ENCODE measurements at places on chromosomes 2 and 18.

DNA sequence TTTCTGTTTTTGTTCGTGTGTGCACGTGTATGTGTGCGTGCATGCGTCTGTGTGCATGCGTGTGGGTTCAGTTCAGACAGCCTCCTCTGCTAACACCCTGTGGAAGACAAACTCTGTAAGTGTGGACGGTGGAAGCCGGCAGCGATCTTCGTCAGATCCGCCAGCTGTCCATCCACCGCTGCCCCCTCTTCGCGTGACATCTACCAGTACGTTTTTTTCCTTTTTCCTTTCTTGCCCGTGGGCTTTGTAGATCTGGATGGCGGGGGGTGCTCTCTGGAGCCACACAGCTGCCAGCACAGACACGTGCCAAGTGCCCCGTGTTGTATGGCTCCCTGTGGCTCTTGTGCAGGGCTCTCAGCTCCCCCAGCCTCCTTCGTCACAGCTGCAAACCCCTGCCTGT is 32.3 kb downstream of the ITGB1BP1 start:
- H3K36me3 ChIP-seq, result no peaks in the 10 kb centered on the region
- no peaks in the 10 kb centered on the region for H3K4me1 ChIP-seq
- DNase-seq, result no peak
- H3K4me3 ChIP-seq, result no peak overlapping the region
- H3K27me3 ChIP-seq, result no peaks in the 10 kb centered on the region

DNA sequence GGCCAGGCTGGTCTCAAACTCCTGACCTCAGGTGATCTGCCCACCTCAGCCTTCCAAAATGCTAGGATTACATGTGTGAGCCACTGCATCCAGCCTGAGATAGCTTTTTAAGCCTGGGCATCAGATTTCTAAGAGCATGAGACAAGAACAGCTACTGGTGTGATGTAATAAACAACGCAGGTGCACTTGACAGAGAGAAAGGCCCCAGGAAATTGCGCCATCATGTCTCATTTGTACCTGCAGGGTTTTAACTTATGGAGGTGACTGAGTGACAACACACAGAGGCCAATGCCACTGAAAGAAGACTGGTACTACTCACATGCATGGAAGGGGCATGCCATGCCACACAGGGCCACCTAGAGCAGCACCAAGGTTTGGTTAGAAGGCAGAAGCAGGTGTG is 209.4 kb downstream of the SP3 start:
- no peak overlapping the region for H3K4me3 ChIP-seq
- H3K27me3 ChIP-seq, result no peaks in the 10 kb centered on the region
- no peak for DNase-seq
- no peaks in the 10 kb centered on the region for H3K4me1 ChIP-seq
- H3K36me3 ChIP-seq, result no peaks in the 10 kb centered on the region
- no peak overlapping the region for H3K27ac ChIP-seq

- peak overlapping the region; percentile 93 for H3K4me3 ChIP-seq
- no peaks in the 10 kb centered on the region for H3K27me3 ChIP-seq
- H3K36me3 ChIP-seq, result peaks cover 42% of the 10 kb centered on the region
- H3K4me1 ChIP-seq, result peaks cover 44% of the 10 kb centered on the region
- DNase-seq, result no peak
Measured at GRCh38 chr2:37156071-37156856, 516 bp downstream of the EIF2AK2 start.

DNA sequence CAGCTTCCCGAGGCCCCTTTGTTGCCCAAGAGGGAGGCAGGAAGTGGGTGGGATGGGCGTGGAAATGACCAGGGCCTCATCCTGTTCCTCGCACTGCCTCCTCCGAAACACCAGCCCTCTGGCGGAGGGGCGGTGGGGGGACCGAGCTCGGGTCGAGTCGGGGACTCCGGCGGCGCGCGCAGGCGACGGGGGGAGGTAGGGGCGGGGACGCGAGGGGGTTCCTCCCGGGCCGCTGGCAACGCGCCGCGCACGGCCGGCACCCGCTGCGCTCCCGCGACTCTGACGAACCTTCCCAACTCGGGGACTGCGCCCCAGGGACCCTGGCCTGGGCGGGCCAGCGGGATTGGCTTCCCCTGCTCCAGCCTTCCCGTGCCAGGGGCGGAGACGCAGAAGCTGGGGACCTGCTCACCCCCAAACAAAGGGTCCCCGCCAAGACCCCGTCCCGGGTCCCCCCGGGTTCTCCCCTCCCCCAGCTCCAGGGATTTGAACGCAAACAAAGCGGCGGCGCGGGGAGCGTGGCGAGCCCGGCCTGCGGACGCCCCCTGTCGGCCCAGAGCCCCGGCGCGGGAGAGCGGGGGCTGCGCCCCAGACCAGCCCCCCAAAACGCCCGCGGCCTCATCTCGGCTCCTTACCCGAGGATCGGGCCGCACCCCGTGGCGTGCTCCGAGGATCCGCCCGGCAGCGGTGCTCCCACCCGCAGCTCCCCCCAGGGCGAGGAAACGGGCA is 1.2 kb downstream of the SEMA4C start:
- peaks cover 10% of the 10 kb centered on the region for H3K27me3 ChIP-seq
- H3K36me3 ChIP-seq, result peaks cover 7% of the 10 kb centered on the region
- DNase-seq, result peak; percentile 73
- peak overlapping the region; percentile 77 for H3K27ac ChIP-seq
- peaks cover 33% of the 10 kb centered on the region for H3K4me1 ChIP-seq

DNA sequence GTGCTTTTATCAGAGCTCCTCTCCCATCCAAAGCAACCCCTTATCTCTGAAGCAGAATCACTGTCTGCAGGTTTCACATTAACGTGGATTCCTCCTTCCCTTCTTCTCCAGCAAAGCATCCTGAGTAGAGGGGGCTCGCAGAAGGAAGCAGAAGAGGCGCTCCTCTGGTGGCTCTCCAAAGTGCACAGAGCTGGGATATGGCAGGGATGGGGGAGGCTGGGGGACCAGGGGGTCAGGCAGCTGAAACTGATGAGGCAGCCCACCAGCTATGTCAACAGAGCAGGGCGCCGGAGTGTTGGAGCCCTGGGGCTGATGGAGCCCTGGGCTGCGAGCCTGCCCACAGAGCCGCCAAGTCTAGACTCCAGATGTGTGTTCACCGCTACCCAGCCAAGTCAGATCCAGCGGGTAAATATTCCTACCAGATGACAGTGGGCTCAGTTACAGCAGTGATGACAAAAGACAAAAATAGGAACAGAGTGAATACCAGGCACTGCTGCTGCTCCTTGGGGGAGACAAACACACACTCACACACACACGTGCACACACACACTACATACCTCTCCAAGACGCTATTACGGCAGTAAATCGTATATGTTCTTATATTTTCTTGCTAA is 678.3 kb upstream of the ID2 start:
- H3K27ac ChIP-seq, result no peak overlapping the region
- no peak overlapping the region for H3K4me3 ChIP-seq
- H3K27me3 ChIP-seq, result no peaks in the 10 kb centered on the region
- peaks cover 7% of the 10 kb centered on the region for H3K4me1 ChIP-seq
- no peak for DNase-seq

DNA sequence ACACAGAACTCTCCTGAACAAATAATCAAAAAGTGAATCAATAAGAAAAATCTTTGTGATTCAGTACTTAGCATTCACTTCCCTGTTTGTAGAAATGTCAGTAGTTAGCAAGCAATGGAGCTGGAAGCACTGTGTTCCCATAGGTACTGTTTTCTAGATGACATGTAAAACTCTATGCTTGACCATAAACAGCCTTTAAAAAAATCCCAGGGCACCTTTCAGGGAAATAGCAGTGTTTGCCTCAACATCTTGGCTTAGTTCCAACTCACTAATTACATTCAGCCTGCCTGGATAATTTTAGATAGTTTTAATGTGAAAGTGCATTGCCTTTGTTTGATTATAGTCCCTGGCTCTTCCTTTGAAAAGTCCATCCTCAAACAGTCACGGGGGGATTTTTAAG is 721.8 kb downstream of the ERBB4 start:
- no peak overlapping the region for H3K27ac ChIP-seq
- no peak for DNase-seq
- H3K36me3 ChIP-seq, result no peaks in the 10 kb centered on the region
- no peaks in the 10 kb centered on the region for H3K4me1 ChIP-seq

- H3K36me3 ChIP-seq, result peaks cover 25% of the 10 kb centered on the region
- peaks cover 22% of the 10 kb centered on the region for H3K4me1 ChIP-seq
- H3K27ac ChIP-seq, result no peak overlapping the region
- no peak for DNase-seq
Measured at GRCh38 chr2:99188357-99188756, 7.4 kb downstream of the MRPL30 start.

GRCh38 chr18:67997496-67997895 is 481.0 kb upstream of the DSEL start:
- no peak overlapping the region for H3K27ac ChIP-seq
- H3K27me3 ChIP-seq, result peaks cover 3% of the 10 kb centered on the region
- H3K4me1 ChIP-seq, result no peaks in the 10 kb centered on the region
- no peak overlapping the region for H3K4me3 ChIP-seq
- DNase-seq, result no peak

- no peaks in the 10 kb centered on the region for H3K36me3 ChIP-seq
- peaks cover 1% of the 10 kb centered on the region for H3K4me1 ChIP-seq
- H3K4me3 ChIP-seq, result no peak overlapping the region
- H3K27ac ChIP-seq, result no peak overlapping the region
- no peak for DNase-seq
Measured at GRCh38 chr2:160534996-160535395, 41.4 kb upstream of the RBMS1 start.

- no peak for DNase-seq
- H3K27ac ChIP-seq, result no peak overlapping the region
- H3K4me3 ChIP-seq, result no peak overlapping the region
- no peaks in the 10 kb centered on the region for H3K4me1 ChIP-seq
Measured at GRCh38 chr2:237885111-237885930, 25.9 kb downstream of the RAMP1 start.

- peaks cover 6% of the 10 kb centered on the region for H3K4me1 ChIP-seq
- H3K4me3 ChIP-seq, result no peak overlapping the region
- no peak overlapping the region for H3K27ac ChIP-seq
Measured at GRCh38 chr2:47259829-47260228, 104.7 kb upstream of the STPG4 start.

All from activated naive CD8-positive, alpha-beta T cell treated with anti-CD3 and anti-CD28 coated beads for 36 hours (primary cell).